ENCODE measurements at places on chromosomes 4 and X.
A peak's percentile ranks its signal among the peaks of the same experiment; 100 is the strongest.

- no peak for DNase-seq
Measured at GRCh38 chrX:11364835-11365234, 71.6 kb downstream of the AMELX start.

DNA sequence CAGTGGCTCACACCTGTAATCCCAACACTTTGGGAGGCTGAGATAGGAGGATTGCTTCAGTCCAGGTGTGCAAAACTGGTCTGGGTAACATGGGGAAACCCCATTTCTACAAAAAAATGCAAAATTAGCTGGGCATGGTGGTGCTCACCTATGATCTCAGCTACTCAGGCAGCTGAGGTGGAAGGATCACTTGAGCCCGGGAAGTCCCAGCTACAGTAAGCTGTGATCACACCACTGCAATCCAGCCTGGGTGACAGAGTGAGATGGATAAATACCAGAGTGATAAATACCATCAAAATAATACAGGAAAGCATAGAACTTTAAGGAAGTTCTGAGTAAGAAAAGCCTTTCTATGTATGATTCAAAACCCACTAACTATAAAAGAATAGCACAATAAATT is 52.8 kb downstream of the LRBA start:
- no peak for DNase-seq

GRCh38 chr4:73816814-73817213 is 19.7 kb upstream of the CXCL6 start:
- no peak for DNase-seq

- DNase-seq, result peak; percentile 81
Measured at GRCh38 chr4:120922381-120923206, at the start of gene PRDM5. Gene PRDM5, minus strand, starts transcription at chr4:120922726. Its CDS starts 118 bp downstream, at chr4:120922608.

- no peak for DNase-seq
Measured at GRCh38 chr4:73847526-73848182, 5.4 kb upstream of the PF4V1 start.

All from ecto neural progenitor cell (in vitro differentiated cells).